ENCODE measurements at places on chromosomes 4 and X.

- DNase-seq = no peak
These were observed 52.1 kb upstream of the RASGEF1B start for GRCh38 chr4:81523672-81524327.

- DNase-seq = no peak
These were observed 2.4 kb downstream of the RNF175 start for GRCh38 chr4:153757407-153757806.

- DNase-seq = no peak
These were observed 462.6 kb downstream of the IL15 start for GRCh38 chr4:142098900-142099545.

GRCh38 chr4:108902769-108903168, 139.9 kb upstream of the ETNPPL start:
- peak; percentile 9 for DNase-seq

GRCh38 chrX:53044995-53045394, 3.6 kb upstream of the GPR173 start:
- no peak for DNase-seq

- DNase-seq = no peak
These were observed 133.2 kb downstream of the KDM6A start for GRCh38 chrX:45006002-45006800.

DNA sequence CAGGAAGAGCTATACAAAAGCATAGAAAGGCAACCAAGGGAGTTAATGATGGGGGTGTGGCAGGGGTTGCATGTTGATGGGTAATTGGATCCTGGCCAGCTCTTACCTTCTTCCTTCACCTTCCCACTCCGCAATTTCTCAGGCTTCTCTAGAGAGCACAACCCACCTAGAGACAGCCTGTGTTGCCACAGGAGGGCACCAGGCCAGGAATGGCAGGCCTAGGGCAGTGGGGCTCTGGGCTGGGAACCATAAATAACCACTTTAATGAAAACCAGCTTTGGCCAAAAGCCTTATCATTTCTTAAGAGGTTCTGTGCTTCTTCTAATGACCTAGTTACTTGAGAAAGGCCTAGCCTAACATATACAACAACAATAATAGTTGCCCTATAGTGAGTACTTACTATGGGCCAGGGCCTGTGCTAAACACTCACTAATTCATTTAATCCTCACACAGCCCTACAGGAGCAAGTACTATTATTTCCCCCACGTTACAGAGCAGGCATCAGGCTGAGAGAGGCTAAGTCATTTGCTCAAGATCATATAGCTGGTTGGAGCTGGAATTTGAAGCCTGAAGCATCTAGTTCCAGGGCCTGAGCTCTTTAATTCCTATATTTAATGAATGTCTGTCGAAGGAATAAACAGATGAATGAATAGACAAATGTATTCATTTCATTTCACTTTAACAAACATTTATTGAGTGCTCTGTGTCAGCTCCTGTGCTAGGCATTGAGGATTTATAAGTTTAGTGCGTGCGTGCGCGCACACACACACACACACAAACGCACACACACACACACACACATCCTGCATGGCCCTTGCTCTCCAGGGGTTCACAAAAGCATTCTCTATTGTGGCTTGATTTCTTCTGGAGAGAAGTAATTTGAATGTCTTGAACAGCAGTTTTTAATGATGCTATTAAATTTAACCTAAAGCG, 66.8 kb downstream of the RTL9 start:
- no peak for DNase-seq
